ENCODE measurements at places on chromosomes 7 and 10.

DNA sequence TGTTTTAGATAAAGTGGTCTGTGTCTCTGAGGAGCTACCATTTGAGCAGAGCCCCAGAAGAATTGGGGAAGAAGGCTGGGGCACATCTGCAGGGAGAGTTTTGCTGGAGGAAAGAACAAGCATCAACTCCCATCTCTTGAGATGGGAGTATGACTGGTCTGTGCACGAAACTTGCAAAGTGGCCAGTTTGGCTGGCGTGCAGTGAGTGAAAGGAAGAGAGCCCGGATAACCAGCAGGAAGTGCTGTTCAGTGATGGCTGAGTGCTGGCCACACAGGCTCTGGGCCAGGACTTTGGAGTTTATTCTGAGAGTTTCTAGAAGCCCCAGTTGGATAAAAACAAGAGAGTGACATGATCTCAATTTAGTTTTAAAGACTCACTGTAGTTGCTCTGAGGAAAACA lies 34.4 kb upstream of the SVIL start:
- DNase-seq: no peak

DNA sequence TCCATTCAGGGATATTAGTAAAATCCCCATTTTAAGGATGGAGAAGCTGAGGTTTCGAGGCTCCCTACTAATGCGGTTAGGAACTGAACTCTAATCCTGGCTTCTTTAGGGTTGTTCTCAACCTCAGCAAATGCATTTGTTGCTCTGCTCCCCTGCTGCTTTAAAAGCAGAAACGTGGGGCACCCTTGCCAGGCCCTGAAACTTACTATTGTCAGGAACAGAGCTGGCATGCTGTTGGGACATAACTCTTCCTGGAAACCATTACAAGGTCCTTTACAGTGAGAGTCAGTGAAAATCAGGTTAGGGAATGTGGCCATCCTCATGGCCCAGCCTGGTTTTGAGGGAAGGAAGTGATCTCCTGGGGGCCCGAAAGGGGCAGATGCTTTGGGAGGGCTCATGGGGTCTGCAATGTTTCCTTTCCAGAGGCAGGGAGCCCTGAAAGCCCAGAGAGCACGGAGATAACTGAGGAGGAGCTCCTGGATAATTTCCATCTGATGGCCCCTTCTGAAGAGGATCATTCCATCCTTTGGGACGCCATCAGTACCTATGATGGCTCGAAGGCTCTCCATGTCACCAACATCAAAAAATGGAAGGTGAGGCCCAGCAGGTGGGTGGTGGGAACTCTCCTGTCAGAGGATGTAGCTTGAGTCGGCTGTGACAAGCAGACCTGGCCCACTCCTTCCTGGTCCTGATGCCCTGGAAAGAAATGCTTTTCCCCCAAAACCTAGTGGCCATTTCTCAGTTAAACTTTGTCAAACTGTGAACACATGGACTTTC lies 2.0 kb downstream of the IGFBP1 start:
- no peak for DNase-seq

DNA sequence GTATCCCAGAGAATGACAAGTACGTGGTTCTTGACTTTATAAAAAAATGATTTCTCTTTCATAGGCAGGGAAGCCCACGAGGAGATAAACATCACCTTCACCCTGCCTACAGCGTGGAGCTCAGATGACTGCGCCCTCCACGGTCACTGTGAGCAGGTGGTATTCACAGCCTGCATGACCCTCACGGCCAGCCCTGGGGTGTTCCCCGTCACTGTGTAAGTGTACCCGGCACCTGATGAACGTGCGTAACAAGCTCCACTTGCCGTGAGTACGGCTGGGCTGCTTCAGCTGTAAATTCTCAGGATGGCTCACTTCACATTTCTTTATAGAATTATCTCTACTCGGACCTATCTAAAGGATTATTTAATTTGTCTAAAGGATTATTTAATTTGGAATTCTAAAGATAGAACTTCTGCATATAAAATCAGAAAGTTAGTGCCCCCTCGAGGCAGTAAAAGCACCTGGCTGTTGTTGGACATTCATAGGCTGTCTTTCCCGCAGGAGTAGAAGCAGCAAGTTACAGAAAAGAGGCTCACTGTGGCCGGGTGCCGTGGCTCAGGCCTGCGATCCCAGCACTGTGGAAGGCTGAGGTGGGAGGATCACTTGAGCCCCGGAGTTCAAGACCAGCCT lies 27.6 kb downstream of the TMEM248 start:
- DNase-seq: no peak

DNA sequence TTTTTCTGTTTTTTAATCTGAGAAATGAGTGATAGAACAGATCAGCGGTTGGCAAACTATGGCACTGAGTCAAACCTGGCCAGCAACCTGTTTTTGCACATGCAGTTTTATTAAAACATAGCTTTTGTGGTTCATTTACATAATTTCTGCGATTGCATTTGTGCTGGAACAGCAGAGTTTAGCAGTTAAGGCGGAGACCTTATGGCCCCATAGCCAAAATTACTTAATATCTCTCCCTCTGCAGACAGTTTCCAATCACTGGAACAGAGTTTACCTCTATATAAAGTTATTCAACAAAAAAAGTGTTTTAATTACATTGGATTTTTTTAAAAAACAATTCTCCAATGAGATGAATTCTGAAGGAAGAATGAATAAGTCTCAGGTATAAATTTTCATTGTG lies 212.1 kb downstream of the DGKB start:
- no peak for DNase-seq

GRCh38 chr10:71748671-71749191 lies 24.6 kb downstream of the VSIR start:
- peak; percentile 74 for DNase-seq

GRCh38 chr10:89175816-89176215 lies 31.3 kb downstream of the CH25H start:
- no peak for DNase-seq

DNA sequence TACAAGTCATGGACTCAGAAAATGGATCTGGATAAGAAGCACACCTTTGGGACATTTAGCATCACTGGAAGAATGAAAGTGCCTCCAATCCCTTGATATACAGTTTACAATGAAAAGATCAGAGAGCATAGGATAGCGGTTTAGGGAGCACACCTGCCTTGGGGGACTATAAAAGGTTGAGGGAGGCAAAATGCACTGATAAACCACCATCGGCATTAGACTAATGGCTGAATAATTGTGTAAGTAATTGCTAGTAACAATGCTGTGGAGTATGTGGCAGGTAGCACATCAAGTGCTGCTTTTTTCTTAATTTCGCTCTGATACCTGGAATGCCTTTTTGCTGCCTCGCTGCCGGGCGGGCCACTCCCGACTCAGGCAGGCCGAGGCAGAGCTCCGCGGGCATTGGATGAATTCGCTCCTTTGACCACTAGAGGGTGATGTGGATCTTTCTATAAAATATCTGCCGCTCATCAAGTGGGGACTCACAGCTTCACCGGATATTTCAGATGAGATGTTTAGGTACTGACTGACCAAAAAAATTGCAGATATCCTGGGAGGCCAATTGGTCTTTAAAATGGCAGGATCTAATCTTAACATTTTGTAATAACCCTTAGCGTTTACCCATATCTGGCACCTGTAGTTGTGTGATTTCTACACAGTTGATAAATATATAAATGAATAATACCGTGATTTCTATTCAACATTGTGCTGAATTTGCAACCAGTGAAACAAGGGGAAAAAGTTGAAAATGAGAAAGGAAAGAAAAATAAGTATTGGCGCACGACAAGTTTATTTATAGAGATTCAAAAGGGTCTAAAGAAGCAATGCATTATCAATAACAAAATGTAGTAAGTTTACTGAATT lies 116.8 kb upstream of the PRSS1 start:
- peak; percentile 40 for DNase-seq

- DNase-seq: no peak
These were observed 277.0 kb downstream of the EXOC4 start for GRCh38 chr7:133529861-133530260.

DNA sequence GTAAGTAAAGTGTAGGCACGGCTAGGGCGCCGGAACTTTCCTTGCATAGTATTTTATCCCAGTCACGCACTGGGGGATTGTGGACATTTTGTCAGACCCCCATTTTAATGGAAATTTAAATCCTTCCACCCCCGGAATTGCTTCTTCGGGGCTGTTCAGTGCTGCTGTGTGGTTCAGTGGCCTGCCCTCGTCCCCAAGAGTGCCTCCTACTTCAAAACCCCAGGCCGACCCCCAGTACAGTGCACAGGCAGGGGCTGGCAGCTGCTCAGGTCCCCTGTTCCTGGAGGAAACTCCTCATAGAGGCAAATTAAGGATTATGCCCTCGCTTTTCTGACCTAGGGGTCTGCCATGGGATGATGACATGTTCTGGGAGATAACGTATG lies 94.5 kb downstream of the PTPRE start:
- no peak for DNase-seq

DNA sequence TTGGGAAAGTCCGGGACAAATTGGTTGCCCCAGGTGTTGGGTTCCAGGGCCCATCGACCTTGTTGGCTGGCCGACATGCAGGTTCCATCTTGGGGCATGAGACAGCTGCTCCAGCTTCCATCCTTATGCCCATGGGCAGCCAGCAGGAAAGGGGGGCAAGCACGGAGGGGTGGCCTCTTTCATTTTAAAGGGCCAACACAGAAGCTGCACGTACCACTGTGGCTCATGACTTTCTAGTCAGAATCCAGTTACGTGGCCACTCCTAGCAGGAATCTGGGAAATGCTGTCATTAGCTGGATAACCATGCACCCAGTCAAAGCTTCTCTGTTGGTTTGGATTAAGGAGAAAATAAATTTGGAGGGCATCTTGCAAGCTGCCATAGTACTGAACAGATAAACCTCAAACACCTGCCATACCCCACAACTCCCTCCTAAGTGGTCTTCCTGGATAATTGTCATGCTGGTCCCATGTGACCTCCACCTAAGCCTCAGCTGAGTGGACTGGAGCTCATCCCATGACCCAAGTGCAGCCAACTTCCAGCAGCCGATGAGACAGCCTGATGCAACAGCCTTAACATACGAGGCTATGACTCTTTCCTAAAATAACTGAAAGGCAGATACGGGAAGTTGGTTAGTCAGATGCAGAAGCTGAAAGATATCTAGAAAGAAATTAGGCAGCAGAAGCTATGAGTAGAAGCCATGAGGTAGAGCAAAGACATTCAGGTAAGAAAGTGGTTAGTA lies 21.4 kb upstream of the GSDME start:
- no peak for DNase-seq

DNA sequence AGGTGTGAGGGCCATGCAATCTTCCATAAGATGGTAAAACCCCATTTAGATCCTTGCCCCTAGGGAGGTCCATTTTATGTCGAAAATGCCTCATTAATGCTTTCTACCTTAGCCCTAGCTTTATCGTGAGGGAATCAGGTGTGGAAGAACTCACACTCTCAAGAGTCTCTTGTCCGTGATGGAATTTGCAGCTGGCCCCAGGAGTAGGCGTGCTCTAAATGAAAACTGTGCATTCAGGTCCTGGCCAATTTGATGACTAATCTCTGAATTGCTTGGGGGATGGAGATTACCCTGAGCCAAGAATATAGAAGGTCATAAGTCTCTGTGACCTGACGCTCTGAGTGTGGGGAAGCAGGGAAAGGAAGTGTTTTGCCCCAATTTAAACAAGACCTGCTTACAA lies 6.6 kb downstream of the C10orf90 start:
- no peak for DNase-seq

DNA sequence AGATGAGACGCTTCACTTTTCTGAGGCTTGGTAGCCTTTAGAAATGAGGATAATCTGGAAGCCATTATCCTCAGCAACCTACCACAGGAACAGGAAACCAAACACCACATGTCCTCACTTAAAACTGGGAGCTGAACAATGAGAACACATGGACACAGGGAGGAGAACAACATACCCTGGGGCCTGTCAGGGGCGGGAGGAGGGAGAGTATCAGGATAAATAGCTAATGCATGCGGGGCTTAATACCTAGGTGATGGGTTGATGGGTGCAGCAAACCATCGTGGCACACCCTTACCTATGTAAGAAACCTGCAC lies 48.9 kb downstream of the LRGUK start:
- DNase-seq: no peak

DNA sequence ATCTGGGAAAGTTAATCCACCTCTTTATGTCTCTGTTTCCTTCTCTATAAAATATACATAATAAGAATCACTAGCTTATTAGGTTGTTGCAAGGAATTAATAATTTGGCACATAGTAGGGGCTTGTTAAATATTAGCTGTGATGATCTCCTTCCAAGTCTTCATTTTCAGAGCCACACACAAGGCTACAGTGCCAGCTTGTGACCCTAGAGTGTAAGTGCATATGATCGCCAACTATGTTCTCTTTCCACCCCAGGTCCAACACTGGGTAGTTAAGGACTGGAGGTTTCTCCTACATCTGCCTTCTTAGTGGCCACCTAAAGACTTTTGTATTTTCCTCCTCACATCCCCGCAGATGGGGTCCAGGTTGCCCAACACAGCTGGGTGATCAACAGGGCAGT lies 17.9 kb upstream of the ACSM6 start:
- DNase-seq: no peak

DNA sequence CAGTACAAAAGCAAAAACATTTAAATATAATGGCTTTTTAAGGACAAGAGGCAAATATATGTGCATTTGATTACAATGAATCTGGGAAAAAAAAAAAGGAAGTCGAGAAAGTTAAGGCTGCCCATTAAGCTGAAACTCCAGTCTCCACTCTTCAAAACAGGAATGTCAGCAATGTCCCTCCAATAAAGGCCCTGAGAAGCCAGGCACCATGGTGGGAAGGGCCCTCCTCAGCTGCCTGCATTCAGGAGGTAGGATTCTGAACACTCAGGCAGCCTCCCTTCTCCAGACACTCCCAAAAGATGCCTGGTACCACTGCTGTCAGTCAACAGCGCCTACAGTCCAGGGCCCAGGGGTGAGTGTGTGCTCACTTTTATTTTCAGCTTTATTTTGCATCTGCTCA lies 121.3 kb upstream of the MGMT start:
- DNase-seq: no peak

DNA sequence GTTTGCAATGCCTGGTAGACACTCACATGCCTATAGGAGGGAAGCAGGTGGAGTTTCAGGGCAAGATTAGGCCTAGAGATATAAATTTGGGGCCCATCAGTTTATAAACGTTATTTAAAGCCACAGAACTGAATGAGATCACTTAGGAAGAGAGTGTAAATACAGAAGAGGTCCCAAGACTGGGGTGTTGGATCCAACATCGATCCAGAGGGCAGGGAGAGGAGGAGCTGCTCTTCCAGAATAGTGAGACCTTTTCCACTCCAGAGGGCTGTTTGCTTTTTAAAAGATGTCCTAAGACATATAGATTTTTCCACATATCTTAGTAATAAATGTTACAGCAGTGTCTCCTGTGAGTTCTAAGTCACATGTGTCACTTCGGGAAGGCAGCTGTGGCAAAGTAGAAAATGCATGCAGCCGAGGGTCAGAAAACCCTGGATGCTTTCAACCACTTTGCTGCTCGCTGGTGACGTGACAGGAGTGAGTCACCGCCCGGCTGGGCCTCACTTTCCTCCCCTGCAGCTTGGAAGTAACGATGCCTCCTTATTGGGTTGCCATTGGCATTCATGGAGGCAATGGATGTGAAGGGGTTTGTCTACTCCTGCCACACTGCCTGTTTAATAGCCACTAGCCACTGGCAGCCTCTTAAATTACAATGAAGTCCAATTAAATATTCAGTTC lies 95.4 kb downstream of the TRIL start:
- no peak for DNase-seq

GRCh38 chr7:132022188-132022587 lies 465.8 kb upstream of the PODXL start:
- no peak for DNase-seq
